ENCODE measurements at places on chromosomes 1 and 21. TPM values are rescaled to one million over a fixed set of nuclear protein-coding genes. Genes with fewer than 3 reads are reported as not detected.

The SELL gene
- total RNA-seq, result 2.0 TPM

The KCNK2 gene
- 5.1 TPM for total RNA-seq

DNA sequence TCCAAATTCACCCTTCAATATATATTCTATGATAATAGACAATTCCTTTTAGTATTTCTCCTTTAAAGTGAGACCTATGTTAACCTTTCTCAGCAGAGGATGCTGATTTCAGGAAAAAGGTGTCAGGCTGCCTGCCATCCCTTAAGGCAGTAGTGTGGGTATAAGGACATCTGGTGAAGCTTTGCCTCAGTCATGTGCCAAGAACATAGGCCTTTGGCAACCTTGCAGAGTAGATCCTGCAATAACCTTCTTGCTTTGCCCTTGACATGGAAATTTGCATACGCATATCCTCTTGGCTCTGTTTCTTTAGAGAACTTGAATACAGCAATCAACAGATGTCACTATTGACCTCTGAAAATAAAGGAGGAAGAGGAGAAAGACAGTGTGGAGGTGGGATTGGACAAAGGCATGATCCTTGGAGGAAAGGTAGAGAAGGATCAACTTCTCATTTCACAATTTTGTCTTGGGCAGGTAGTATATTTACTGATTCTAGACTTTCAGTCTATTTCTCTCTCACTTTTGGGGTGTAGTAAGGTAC, 21.1 kb upstream of the ZRANB2 start:
- H3K4me1 ChIP-seq, result no peaks in the 10 kb centered on the region
- H3K36me3 ChIP-seq, result no peaks in the 10 kb centered on the region
- H3K27me3 ChIP-seq, result no peaks in the 10 kb centered on the region
- no peak for DNase-seq
- no peak overlapping the region for H3K27ac ChIP-seq

- peaks cover 7% of the 10 kb centered on the region for H3K4me1 ChIP-seq
- no peak for DNase-seq
- no peak overlapping the region for H3K4me3 ChIP-seq
- H3K36me3 ChIP-seq, result no peaks in the 10 kb centered on the region
- no peak overlapping the region for H3K27ac ChIP-seq
- no peaks in the 10 kb centered on the region for H3K27me3 ChIP-seq
These were observed 136.8 kb downstream of the RHOU start for GRCh38 chr1:228872080-228872479.

GRCh38 chr1:39695016-39695415, 3.8 kb upstream of the HPCAL4 start:
- DNase-seq, result no peak
- H3K4me1 ChIP-seq, result peaks cover 6% of the 10 kb centered on the region
- H3K27me3 ChIP-seq, result no peaks in the 10 kb centered on the region
- H3K27ac ChIP-seq, result no peak overlapping the region

The S100B gene
- total RNA-seq, result 2.3 TPM

- H3K27ac ChIP-seq, result no peak overlapping the region
- DNase-seq, result no peak
- no peak overlapping the region for H3K4me3 ChIP-seq
- no peaks in the 10 kb centered on the region for H3K27me3 ChIP-seq
- H3K36me3 ChIP-seq, result no peaks in the 10 kb centered on the region
These were observed 22.2 kb downstream of the FNDC5 start for GRCh38 chr1:32848354-32849063.

DNA sequence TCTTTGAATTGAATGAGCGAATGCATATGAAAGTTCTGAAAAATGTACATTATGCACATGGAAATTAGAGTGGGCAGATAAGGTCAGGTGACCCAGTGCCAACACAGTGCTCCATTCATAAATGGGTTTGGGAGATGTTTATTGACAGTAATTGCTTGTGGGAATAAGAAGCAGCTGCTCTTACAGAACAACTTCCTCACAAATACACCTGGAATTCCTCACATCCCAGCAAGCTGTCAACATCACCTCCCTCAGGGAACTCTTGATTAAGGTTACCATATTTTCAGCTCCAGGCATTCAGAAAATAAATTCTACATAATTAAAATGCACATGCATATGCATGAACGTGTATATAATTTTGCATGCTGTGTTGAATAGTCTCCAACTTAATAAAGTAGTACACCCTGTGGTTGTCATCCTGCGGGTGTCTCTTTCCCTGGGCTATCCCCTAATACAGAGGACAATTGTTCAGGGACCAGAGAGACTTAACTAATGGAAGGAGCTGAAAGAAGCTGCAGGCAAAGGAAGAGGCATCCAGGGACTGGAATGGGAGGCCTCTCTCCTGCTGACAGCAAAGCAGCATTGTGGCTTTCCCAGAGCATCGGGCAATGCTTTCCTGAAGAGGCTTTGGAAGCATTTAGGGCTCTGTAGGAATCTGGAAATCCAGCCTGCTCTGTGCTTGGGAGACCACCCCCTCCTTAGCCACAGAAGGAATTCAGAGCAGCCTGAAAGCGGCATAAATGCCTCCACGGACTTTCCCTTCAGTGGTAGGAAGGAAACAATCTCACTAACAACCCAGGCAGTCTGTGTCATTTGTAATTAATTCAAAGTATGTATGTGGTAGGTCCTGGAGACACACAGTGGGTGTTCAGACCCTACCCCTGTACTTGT, 55.2 kb upstream of the GNG12 start:
- no peaks in the 10 kb centered on the region for H3K36me3 ChIP-seq
- no peaks in the 10 kb centered on the region for H3K4me1 ChIP-seq
- no peak for DNase-seq
- no peak overlapping the region for H3K27ac ChIP-seq
- no peak overlapping the region for H3K4me3 ChIP-seq
- H3K27me3 ChIP-seq, result no peaks in the 10 kb centered on the region

DNA sequence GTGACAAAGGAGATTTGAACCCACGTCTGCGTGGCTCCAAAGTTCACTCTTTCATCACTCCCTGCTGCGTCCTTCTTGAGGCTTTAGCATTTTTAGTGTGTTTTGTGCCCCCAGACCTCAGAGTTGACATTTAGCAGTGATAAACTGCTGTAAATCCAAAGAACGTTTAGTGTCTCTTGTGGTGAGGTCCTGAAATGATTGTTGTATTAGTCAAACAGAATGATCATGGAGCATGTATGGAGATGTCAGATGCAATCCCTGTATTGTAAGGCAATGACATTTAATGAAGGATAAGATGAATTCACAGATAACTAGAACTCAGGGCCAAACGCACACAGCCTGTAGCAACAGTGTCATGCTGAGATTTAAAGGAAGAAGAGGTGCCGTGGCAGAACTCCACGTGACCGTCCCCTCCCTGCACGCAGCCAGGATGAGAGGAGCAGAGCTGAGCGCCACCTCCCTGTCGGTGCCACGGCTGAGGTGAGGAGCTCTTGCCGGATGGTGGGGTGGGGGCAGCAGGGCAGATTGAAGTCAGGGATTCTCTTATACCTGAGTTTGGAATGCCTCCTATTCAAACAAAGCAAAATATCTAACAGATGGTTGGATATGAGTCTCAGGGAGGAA, 30.1 kb downstream of the NTPCR start:
- H3K27ac ChIP-seq, result no peak overlapping the region
- H3K27me3 ChIP-seq, result no peaks in the 10 kb centered on the region
- no peaks in the 10 kb centered on the region for H3K36me3 ChIP-seq
- H3K4me1 ChIP-seq, result no peaks in the 10 kb centered on the region

The PRR9 gene
- total RNA-seq, result not detected

DNA sequence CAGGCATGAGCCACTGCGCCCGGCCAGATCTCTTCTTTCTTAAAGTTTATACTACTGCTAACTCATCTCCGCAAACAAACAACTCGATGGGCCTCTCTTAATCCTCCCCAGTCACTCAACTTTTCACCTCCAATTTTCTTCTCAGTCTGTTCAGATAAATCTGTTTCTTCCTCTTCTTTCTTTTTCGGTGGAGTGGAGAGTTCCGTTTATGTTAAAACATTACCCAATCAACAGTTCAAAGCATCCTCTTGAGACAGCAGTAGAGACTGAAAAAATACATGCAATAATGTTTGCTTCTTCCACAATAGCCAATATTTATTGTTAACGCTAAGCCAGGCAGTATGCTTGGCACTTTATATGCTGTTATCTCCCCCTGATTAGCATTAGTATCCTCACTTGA, 1.4 kb upstream of the ANKRD13C start:
- H3K27me3 ChIP-seq, result no peaks in the 10 kb centered on the region
- peaks cover 2% of the 10 kb centered on the region for H3K4me1 ChIP-seq
- no peak for DNase-seq
- no peaks in the 10 kb centered on the region for H3K36me3 ChIP-seq
- H3K27ac ChIP-seq, result peak overlapping the region; percentile 19

The CBS gene
- 114 TPM for total RNA-seq

The TMCO1 gene
- 59.5 TPM for total RNA-seq

GRCh38 chr1:27519331-27520258, 29.6 kb upstream of the WASF2 start:
- DNase-seq, result peak; percentile 62
- no peak overlapping the region for H3K4me3 ChIP-seq
- no peaks in the 10 kb centered on the region for H3K36me3 ChIP-seq
- H3K27ac ChIP-seq, result no peak overlapping the region
- no peaks in the 10 kb centered on the region for H3K27me3 ChIP-seq

DNA sequence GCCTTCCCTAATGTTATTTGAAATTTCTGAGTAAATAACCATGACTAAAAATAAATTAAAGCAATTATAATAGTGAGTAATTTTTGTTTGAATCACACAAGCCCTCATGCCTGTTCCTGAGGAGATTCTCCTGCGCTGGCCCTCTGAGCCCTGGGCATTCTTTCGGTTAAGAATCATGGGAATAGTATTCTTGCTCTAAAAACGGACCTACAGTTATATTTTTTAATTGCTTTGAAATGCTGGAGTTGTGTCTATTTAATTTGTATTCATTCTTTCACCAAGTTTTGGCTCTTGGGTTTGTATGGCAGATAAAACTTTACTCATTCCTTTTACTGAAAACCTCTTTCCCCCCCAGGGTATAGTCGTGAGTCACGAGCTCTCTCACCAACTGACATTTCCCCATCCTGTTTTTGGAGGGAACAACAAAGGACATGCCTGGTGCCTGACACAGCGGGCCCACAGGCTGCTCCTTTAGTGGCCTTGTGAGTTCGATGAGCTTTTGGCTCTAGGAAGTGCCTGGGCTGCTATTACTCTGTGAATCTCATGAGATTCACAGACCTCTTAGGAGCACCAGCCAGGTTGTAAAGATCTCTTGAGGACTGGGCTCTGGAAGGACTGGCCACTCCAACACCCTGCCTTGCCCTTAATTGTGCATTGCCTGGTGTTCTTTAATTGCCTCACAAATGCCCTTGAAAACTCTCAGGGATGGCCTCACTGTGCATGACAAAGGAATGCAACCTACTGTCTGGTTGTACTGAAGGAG, 58.6 kb downstream of the DDR2 start:
- no peaks in the 10 kb centered on the region for H3K36me3 ChIP-seq
- H3K27ac ChIP-seq, result peak overlapping the region; percentile 70
- DNase-seq, result peak; percentile 57
- no peak overlapping the region for H3K4me3 ChIP-seq

- H3K4me1 ChIP-seq, result no peaks in the 10 kb centered on the region
- no peaks in the 10 kb centered on the region for H3K27me3 ChIP-seq
- H3K36me3 ChIP-seq, result no peaks in the 10 kb centered on the region
- H3K27ac ChIP-seq, result no peak overlapping the region
- no peak overlapping the region for H3K4me3 ChIP-seq
- no peak for DNase-seq
These were observed 26.5 kb downstream of the CYYR1 start for GRCh38 chr21:26546446-26547097.

DNA sequence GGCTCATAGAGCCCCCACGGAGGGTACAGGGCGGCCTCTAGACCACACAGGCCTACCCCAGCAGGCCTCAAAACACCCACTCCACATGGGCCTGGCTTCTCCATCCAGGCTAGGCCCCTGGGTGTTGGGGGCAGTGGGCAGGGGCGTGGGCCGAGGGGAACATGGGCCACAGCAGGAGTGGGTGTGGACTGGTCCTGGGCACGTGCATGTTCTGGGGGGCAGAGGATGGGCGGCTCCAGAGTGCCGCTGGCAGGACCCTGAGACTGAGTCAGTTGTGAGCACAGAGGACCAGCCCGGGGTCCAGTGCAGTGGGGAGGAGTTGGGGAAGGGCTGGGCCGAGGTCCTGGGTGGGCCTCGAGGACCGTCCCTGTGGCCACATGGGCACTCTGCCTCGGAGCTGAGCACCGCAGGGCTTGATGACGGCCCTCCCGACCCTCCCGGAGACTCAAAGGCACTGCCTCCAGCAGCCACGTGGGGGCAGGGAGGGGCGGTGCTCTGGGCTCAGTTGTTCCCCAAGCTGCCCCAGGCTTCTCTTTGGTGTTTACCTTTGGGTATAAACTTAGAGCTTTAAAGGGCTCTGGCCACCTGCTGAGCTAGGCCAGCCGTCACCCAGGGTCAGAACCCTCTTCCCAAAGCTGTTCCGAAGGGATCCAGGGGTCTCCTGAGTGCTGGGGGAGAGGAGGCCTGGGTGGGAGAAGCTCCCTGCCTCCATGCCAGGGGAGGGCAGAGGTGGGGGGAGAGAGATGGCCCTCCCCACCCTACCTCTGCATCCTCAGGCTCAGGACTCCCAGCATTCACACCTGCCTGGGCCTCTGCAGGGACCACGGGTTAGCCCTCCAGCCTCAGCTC, 79.9 kb downstream of the MORN1 start:
- H3K4me1 ChIP-seq, result peaks cover 25% of the 10 kb centered on the region
- no peaks in the 10 kb centered on the region for H3K27me3 ChIP-seq
- H3K27ac ChIP-seq, result peak overlapping the region; percentile 75
- peak; percentile 77 for DNase-seq

The MFSD2A gene
- total RNA-seq, result 121 TPM

All from ovary (tissue), 10 donors.